ENCODE measurements at places on chromosomes 13 and 19. TPM values are rescaled to one million over a fixed set of nuclear protein-coding genes. Genes with fewer than 3 reads are reported as not detected.

ZNF274 gene
- 14.3 TPM for total RNA-seq

CEACAM19 gene
- total RNA-seq: 1.1 TPM

CNN1 gene
- total RNA-seq: 0.39 TPM

ZSCAN4 gene
- not detected for total RNA-seq
